Epithelial cell of prostate (primary cell): ENCODE measurements at places on chromosomes 3 and 15.

GRCh38 chr3:72896996-72897757 lies 9.3 kb downstream of the GXYLT2 start:
- DNase-seq: no peak

DNA sequence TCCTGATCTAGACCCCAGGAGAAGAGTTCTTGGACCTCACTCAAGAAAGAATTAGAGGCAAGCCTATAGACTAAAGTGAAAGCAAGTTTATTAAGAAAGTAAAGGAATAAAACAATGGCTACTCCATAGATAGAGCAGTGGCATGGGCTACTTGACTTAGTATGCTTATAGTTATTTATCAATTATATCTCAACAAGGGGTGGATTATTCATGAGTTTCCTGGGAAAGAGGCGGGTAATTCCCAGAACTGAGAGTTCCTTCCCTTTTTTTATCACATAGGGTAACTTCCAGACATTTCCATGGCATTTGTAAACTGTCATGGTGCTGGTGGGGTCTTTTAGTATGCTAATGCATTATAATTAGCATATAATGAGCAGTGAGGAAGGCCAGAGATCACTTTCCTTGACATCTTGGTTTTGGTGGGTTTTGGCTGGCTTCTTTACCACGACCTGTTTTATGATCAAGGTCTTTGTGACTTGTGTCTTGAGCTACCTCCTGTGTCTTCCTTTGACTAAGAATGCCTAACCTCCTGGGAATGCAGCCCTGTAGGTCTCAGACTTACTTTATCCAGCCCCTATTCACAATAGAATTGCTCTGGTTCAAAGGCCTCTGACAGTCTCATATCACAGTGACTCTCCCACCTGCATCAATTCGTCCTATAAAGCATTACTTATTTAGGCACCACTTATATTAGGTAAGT lies 35.3 kb upstream of the PLSCR2 start:
- no peak for DNase-seq

DNA sequence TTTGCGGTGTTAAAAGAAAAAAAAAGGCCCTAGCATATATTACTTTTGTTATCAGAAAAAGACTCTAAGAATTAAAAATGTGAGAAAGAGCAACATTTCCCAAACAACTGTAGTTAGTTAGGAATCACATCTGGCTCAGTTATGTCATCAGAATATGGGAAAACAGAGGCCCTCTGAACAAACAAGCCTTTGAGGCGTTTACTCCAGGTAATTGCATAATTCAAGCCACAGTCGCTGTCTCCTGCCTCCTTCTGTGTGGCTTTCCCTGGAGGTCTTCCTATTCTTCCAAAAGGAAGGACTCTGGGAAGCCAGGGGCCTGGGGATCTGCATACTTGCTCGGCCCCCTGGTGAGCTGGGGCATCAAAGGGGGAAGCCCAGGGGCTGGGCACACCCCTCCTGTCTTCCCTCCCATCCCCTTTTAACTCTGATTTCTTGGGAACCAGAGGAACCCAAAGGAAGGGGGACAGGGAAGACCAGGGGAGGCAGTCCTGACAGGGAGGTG lies 3.7 kb upstream of the FAM107A start:
- no peak for DNase-seq

- DNase-seq: peak; percentile 87
Measured at GRCh38 chr15:83854321-83854720, 200.4 kb downstream of the ADAMTSL3 start.

DNA sequence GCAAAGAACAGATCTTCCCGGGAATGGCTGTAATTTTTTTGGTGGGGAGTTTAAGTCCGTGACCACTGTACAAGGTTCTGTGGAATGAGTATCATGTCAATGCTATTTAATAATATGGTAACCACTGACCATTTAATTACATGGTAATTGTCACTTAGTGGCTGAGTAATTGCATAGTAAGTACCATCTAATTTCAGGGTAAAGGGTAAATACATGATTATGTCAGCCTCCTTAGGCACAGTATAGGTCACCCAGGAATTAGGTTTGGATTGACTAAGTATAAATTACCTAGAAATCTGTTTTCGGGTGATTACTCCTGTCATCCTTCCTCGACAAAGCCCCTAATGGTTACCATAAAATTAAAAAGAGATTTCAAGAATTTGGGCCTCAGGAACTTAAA lies 120.1 kb upstream of the AGBL1 start:
- no peak for DNase-seq

- DNase-seq: no peak
Measured at GRCh38 chr15:82595203-82595602, 52.0 kb downstream of the CPEB1 start.

DNA sequence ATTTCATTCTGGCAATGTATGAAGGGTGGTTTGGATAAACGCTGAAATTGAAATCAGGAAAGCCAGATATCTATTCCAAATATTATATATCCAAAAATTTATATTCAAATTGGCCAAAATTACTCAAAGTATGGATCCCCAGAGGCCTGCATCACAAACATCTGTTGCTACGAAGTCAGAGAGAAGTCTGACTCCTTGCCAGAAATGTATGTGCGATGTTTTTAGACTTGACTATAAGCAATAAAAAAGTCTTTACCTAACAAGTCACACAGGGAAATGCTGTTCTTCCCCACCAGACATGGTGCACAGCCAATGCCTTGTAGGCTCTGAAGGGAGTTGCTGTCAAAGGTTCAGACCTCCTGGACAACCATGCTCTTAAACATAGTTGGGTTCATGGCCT lies 533.1 kb downstream of the OTOL1 start:
- no peak for DNase-seq

DNA sequence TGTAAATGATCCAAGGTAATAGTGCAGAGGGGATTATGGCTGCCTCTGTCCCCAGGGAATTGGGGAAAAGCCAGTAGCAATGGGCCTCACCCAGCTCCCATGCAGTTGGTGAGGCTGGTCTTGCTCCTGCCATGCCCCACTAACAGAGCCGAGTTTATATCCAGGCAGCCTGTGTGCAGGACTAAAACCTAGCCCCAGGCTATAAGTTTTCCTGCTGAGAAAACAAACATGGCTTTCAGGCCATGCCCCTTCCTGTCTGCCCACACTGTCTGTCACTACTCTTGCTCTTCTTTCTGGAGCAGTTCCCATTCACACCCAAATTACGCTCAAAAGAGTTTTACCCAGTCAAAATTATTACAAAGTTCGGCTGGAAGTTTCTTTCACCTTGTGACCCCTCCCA lies 73.5 kb upstream of the SPATA16 start:
- no peak for DNase-seq

DNA sequence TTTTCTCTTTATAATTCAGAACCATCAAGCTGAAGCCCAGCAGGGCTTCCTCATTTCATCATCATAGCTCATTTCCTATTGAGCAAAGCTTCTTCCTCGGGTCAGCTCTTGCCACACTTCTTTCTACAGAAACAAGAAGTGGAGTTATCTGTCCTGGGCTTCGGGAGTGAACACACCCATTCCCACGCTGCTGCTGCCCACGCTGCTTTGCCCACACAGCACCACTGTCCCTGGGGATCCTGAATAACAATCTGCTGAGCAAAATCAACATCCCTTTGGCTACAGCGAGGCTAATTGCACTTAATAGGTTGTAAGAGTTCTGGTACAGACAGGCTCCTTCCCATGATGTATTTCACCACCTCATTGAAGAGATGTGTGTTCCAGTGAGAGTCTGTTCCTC lies 23.7 kb downstream of the CEP19 start:
- no peak for DNase-seq

DNA sequence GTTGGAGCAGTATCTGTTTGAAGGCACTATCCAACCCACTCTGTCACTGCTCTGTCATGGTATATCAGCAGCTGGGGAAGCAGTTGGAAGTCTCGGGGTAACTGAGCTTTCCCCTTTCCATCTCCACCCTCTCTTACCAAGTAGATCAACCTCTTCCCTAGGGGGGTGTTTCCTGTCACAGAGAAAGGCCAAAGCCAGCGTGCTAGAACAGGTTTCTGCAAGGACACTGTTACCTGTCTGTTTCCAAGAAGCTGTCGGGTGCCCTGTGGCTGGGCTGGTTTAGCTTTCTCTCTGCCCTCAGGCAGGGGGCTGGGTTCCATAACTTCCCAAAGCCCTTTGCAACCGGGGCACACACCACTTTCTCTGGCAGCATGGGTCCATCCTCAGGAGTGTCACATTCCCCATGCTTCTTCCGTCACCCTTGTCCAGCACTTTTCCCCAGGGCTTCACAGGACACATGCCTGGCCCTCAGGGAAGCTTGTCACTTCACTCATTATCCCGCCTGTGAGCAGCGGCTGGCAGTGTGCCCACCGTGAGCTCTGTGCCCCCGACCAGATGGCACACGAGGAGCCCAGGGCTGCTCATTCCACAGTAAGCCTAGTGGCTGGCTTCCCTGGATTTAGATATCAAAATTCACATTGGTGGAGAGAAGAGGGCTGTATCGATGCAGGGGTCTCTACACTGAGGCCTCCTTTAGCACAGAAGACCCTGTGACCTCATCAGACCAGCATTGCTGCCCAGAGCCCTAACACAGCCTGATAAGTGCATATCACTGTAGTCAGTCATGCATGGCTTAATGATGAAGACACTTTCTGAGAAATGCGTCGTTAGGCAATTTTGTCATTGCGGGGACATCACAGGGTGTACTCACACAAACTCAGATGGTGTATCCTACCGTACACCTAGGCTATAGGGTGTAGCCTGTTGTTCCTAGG lies 205.8 kb downstream of the SLCO3A1 start:
- no peak for DNase-seq

- DNase-seq: no peak
Measured at GRCh38 chr3:129867506-129868124, 25.9 kb downstream of the TMCC1 start.

- no peak for DNase-seq
Measured at GRCh38 chr3:192174283-192174682, 553.1 kb downstream of the FGF12 start.

DNA sequence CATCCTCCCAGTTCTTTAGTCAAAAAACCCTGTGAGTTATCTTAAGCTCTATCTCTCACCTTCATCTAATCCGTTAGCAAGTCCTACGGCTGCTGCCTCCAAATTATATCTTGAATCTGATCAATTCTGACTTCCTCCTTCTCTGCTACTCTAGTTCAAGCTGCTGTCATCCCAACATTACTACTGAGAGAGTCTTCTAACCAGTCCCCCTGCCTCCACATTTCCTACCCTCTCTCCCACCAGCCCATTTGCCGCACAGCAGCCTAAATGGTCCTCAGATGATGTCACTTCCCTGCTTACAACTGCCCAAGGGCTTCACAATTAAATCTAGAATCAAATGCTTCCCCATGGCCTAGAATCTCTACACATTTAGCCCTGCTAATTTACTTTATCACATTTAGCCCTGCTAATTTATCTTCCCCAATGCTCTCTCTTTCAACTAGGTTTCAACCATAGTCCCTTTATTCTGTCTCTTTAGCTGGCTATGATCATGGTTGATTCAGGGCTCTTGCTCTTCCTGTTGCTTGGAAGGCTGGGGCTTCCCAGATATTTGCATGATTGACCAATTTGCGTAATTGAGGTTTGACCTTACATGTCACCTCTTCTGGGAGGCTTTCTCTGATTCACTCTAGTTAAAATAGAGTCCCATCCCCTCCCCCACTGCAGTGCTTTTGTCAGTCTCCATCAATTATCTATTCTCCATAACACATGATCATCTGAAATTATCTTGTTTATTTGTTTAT lies 11.0 kb upstream of the ARL14 start:
- DNase-seq: no peak

DNA sequence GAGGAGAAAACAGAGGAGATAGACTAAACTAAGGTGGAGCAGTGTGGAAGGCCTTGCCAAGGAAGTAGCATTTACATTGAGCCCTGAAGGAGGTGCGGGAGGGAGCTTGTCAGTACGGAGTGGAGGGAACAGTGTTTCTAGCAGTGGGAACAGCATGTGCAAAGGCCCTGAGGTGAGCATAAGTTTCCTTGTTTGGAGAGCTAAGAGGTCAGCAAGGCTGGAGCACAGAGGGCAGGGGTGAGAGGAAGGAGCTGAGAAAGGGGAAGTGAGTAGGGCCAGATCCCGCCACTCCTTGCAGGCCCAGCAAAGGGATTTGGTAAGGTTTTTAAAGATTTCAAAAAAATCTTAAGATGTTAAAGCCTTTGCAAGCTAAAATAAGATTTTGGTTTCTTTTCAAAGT lies 70.1 kb downstream of the HMCES start:
- no peak for DNase-seq

DNA sequence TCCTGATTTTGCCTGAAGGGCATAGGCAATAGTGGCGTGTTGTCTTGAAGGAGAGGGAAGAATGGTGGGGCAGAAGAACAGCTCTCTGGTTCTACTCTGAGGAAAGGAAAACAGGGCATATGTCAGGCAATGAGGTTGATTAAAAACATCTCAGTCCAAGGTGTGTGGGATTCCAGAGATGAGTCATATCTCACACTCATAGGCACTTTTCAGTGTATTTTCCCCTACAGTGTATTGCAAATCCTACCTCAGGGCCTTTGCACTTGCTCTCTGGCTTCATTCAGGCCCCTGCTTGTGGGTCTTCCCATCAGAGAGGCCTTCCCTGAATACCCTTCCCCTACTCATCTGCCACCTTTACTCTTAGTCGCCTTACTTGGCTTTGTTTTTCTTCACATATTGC lies 107.8 kb downstream of the SLCO3A1 start:
- no peak for DNase-seq

DNA sequence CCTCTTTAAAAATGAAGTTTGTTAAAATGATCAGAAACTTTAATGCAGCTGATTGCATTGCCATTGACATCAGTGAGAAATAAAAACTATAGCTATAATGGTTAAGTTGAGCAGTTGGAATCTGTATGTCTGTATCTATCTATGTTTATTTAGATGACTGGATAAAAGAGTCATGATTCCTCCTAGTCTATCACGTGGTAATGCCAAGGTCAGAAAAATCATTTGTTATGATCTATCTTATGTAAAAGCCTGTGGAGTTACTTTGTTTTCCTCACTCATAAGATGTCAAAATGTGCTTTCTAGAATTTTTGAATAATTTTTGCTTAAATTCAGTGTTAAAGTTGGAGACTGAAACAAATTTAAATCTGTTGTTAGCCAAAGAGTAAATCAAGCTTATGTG lies 63.3 kb downstream of the MBNL1 start:
- DNase-seq: no peak

GRCh38 chr3:51698209-51698608 lies 8.7 kb upstream of the GRM2 start:
- no peak for DNase-seq

- no peak for DNase-seq
Measured at GRCh38 chr3:53996141-53996874, 104.6 kb upstream of the SELENOK start.

- peak; percentile 88 for DNase-seq
Measured at GRCh38 chr3:141485641-141486495, 959 bp upstream of the RASA2 start.

GRCh38 chr15:31179693-31180092 lies 78.2 kb upstream of the TRPM1 start:
- no peak for DNase-seq
